ENCODE measurements at places on chromosomes 3 and 15.

- DNase-seq: no peak
Observed at GRCh38 chr3:53724566-53724965, 121.7 kb downstream of the CHDH start.

GRCh38 chr3:184233127-184233843, 3.9 kb downstream of the VWA5B2 start:
- no peak for DNase-seq

DNA sequence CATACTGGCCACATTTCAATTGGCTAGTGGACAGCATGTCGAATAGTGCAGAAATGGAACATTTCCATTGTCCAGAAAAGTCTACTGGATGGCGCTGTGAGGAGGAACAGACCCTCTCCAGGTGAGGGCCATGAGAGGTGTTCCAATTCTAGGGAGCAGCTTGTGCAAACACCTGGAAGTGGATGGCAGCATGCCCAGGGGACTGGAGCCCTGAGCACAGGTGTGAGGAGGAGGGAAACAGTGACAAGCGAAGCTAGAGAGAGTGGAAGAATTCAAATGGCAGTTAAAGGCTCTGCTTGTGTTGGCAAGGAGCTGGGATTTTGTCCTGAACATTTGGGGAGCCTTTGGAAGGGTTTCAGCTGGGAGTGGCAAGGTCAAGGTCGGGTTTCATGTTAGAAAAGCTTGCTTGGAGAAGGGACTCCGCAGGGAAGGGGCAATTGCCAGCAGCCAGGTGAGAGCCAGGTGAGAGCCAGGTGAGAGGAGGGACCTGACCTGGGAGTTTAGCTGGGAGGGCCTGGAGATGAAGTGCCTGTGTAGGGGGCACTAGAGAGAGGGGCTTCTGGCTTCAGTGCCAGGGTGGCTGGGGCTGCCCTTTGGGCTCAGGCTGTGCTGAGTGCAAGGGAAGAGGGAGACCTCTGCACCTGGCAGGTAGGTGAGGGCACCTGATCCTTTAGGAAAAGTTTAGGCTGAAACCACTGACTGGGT, 93.8 kb downstream of the LINGO1 start:
- no peak for DNase-seq

DNA sequence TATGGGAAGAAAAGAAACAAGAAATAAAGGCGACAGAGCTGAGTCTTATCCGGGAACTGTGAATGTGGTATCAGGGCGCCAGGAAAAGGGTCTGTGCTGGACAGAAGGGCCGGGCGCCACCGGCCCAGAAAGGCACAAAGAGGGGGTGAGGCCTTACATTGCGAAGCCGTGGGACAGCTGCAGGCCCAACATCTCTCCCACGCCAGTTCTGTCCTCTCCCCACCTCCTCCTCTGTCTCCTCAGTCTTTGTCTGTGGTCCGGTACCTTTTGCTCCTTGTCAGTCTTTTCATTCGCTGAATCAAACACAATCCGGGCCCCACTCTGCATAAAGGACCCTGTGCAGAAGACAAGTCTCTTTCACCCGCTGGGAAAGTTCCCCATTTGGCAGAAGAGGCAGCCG, 81.8 kb downstream of the LRIG1 start:
- DNase-seq: no peak

- no peak for DNase-seq
Observed at GRCh38 chr15:33149919-33150318, 44.6 kb downstream of the FMN1 start.

DNA sequence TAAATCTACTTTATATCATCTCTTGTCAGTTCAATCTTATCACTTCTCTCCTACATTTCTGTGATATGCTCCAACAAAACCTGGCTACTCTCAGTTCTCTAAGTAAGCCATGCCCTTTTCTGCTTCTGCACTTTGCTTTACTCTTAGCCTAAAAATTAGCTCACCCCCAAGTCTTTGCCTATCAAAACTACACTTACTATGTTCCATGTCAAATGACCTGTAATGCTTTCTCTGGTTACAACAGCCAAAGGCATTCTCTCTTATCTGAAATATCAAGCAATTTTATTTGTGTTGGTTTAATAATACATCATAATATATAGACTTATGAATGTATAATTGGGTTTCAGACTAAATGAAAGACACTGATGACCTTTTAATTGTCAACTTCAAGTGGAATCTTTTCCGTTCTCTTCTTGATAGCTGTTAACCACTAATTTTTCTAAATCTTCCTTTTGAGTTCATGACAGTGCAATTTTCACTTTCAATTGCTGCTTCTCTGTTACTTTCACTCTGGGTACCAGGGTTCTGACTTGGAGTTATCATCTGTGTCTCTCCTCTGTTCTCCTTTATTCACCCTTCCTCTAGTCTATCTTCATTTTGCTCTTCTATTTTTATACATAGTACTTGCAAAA, 619.0 kb upstream of the GOLIM4 start:
- DNase-seq: no peak

GRCh38 chr15:72540606-72541237, 66.6 kb downstream of the ARIH1 start:
- DNase-seq: no peak

- no peak for DNase-seq
Observed at GRCh38 chr15:29516929-29517328, 247.3 kb upstream of the NSMCE3 start.

DNA sequence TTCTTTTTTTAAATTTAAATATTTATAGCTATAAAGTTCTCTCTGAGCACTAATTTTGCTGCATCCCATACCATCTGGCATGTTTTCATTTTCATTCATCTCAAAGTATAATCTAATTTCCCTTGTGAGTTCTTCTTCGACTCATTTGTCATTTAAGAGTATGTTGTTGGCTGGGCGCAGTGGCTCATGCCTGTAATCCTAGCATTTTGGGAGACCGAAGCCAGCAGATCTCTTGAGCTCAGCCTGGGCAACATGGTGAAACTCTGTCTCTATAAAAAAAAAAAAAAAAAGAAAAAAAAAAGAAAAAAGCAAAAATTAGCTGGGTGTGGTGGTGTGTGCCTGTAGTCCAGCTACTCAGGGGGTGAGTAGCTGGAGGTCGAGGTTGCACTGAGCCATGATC, 34.8 kb downstream of the MAP1A start:
- no peak for DNase-seq

DNA sequence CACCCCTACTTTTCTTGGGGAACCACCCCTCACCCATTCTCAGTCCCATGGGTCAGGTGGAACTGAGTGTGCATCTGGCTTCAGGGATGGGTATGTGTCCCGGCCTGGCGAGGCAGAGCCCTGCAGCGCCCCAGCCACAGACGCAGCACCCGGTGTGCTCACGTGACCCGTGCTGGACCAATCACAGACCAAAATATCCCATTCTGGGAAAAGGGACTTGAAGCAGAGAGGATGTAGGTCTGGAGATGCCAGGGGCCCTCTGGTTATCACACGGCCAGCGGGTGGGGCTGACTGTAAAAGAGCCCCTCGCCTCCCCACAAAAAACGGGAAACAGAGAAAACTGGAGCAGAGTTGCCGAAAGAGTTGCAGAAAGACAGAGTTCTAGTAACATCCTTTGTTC, 138.0 kb upstream of the RAD18 start:
- no peak for DNase-seq

DNA sequence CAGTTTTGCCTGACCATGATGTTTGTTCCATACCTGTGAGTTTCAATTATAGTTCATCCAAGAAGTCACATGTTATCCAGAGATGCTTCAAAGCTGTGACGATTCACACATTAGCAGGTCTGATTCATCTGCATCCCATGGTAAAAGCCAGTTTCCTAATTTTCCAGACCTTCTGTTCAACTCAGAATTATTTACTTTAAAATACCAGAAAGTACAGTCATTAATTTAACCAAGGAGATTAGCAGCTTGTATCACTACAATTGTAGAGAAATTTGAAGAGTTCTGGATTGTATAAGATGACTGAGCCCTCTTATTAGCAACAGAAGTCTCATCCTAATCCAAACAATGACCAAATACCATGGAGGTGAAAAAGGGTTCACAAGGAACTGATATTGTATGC, 76.1 kb upstream of the THBS1 start:
- DNase-seq: no peak

GRCh38 chr3:144482876-144483275, 511.3 kb downstream of the DIPK2A start:
- DNase-seq: no peak

- DNase-seq: no peak
Observed at GRCh38 chr15:101047301-101047781, 128.2 kb downstream of the LRRK1 start.

DNA sequence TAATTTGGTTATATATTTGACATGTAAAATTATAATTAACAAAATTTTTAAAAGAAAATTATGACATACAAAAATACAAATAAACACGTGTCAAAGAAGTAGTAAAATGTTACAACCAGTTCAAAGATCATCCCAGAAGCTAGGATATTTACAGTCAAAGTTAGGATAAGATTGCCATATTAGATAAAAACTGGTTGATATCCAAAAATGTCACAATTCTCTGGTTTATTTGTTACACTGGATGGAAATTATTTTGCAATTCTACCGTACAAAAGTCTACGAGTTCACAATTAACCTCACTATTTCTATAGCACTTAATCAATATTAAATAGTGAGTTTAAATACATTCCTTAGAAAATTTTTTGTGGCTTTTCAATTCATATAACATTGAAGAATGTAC, 673.8 kb downstream of the GBE1 start:
- DNase-seq: no peak

GRCh38 chr3:131608741-131609140, 106.0 kb upstream of the MRPL3 start:
- DNase-seq: no peak

GRCh38 chr15:39752991-39753390, 29.6 kb downstream of the FSIP1 start:
- no peak for DNase-seq

GRCh38 chr3:173785004-173785403, 387.5 kb downstream of the NLGN1 start:
- DNase-seq: no peak

DNA sequence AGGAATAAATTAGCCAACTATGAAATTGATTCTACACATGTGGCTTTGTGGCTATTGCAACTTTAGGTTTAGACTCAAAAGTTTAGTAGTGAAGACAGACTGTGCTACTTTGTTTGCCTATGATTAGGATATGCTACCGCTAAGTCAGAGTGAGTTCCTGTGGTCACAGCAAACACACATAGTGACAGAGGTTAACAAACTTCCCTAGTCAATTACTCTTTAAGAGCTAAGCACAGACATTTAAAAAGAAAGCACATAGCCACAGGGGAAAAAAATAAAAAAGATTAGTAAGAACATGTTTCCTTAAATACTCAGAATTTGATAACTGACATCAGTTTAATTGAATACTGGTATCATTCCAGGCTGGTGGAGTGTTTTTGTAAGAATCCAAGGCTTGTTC, 207.1 kb downstream of the GBE1 start:
- no peak for DNase-seq

GRCh38 chr3:157442729-157443128, 6.1 kb downstream of the PTX3 start:
- DNase-seq: no peak

GRCh38 chr3:188421151-188421821, 267.3 kb downstream of the LPP start:
- DNase-seq: no peak

- no peak for DNase-seq
Observed at GRCh38 chr3:154428286-154429206, 1.4 kb downstream of the GPR149 start.

GRCh38 chr15:89070197-89071124, 17.8 kb upstream of the ABHD2 start:
- no peak for DNase-seq

GRCh38 chr3:37272741-37273140, 98.4 kb upstream of the LRRFIP2 start:
- no peak for DNase-seq

- no peak for DNase-seq
Observed at GRCh38 chr3:108608750-108609149, 19.2 kb downstream of the DZIP3 start.

GRCh38 chr15:69468241-69469121, 15.9 kb downstream of the RPLP1 start:
- DNase-seq: no peak

- no peak for DNase-seq
Observed at GRCh38 chr3:15361494-15362214, 29.3 kb upstream of the SH3BP5 start.

DNA sequence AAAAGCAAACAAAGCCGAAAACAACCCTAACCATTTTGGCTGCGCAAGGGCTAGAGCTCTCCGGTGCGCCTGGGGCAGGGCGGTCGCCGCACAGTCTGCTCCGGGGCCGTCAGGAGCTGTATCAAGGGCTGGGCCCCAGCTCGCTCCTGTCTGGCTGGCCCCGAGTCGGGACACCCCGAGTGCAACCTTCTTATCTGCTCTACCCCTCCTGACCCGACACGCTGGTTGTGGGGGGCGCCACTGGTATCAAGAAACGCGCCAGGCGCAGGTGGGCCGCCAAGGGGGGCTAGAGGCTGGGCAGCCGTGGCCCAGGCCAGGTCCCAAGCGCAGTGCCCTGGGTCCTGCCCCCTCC, 36.0 kb downstream of the NR2F2 start:
- no peak for DNase-seq

DNA sequence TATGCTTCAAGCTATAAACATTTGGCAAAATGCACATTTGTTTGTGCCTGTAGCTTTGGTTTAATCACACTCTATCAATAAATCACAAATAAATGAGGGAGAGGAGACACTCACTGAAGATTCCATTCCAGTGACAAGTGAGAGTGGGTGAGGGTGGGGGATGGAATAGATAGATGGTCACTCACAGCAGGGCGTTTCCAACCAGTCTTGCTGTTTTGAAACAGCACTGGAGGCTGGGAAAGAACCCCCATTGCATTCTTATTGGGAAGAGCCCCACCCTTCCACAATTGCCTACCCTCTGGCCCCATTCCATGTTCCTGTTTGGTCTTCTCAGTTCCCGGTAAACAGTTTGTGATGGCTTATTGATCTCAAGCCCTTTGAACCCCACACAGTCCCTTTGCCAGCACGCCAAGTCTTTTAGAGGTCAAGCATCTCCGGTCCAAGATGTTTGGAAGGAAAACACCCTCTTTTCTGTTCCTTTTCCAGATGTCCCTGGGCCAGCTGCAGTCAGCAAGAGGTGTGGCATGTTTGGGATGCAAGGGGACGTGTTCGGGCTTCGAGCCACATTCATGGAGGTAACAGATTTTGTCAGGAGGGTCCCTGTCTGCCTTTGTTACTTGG, 30.7 kb downstream of the LMCD1 start:
- no peak for DNase-seq

- no peak for DNase-seq
Observed at GRCh38 chr15:97525809-97526208, 434.7 kb upstream of the ARRDC4 start.

DNA sequence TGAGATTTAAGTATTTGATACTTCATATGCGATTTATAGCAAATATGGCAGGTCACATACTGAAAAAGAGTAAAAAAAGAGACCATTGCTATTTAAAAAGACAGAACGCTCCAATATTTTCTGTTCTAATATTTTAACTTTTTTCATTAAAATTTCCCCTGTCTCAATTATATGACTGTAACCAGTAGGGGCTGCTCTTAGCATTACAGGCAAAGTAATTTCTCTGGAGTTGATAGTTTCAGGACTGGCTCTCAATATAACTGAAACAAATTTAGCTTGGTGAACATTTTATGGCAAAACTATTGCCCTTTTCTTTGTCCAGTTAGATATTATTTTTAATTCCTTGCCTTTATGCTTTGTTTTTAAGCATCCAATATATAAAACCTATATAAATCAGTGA, 286.3 kb upstream of the ROBO2 start:
- DNase-seq: no peak

- no peak for DNase-seq
Observed at GRCh38 chr3:65005486-65005885, 317.7 kb upstream of the ADAMTS9 start.

- DNase-seq: no peak
Observed at GRCh38 chr3:132253262-132253878, 63.8 kb upstream of the ACP3 start.

Measured in thoracic aorta (tissue), 2 donors.